ENCODE measurements at places on chromosomes 7 and 10.

DNA sequence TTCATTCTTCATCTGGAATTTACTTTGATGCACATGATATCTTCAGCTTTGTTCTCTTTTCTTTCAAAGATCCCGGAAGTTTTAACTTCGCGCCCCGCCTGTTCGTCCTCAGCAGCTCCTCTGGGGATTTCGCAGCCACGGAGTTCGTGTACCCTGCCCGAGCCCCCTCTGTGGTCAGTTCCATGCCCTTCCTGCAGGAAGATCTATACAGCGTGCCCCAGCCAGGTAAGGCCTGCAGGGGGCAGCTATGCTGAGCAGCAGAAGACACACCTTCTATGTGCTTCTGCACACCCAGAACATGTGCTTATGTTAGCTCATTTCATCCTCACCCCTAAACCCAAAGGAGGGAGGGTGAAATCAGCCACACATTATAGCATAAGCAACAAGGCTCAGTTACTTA, 79.7 kb upstream of the LYZL2 start:
- DNase-seq, result no peak

GRCh38 chr10:69716711-69717560, 84.8 kb upstream of the COL13A1 start:
- DNase-seq, result peak; percentile 59

DNA sequence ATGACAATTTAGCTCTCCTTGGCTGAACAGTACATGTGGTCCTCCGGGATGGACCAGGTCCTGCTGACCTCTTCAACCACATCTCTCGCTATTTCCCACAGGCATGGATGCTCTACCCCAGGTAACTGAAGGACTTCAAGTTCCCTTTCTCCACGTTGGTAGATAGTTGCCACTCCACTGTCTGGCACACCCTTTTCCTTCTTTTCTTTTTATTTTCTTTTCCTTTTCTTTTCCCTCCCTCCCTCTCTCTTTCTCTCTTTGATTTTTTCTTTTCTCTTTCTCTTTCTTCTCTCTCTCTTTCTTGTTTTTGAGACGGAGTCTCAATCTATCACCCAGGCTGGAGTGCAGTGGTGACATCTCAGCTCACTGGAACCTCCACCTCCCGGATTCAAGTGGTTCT, 2.8 kb upstream of the ACBD7 start:
- no peak for DNase-seq

- DNase-seq, result no peak
Measured at GRCh38 chr10:88437411-88437810, 145.7 kb downstream of the RNLS start.

DNA sequence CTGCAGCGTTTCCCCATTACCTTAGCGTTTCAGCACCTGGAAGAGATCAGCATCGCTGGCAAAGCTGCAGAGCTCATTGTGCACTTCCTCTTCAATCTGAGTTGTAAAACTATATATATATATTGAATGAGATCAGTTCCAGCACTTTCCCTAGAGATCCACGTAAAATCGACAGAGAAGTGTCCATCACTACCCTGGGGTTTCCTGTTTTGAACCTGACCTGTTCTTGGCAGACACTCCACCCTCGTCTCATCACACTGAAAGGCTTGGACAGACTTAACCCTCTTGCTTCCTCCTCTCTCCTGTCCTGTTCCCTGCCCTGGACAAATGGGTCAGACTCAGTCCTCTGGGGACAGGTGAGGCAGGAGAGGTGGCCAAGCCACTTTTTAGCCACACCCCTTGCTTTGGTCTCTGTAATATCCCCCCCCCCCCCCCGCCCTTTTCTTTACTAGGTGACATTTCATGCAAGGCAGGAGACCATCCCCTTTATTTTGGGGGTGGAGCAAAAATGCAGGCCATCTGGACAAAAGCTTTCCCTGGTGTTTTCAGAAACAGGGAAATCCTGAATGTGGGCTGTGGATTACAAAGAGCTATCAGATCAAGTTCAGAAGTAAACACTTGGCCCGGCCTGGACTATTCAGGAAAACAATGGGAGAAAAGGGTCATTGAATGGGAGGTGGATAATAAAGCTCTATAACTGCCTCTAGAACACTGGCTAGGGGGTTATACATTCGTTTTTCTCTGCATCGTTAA, 83.7 kb upstream of the KDM7A start:
- DNase-seq, result no peak

- no peak for DNase-seq
Measured at GRCh38 chr10:33240931-33241330, 93.5 kb downstream of the NRP1 start.

DNA sequence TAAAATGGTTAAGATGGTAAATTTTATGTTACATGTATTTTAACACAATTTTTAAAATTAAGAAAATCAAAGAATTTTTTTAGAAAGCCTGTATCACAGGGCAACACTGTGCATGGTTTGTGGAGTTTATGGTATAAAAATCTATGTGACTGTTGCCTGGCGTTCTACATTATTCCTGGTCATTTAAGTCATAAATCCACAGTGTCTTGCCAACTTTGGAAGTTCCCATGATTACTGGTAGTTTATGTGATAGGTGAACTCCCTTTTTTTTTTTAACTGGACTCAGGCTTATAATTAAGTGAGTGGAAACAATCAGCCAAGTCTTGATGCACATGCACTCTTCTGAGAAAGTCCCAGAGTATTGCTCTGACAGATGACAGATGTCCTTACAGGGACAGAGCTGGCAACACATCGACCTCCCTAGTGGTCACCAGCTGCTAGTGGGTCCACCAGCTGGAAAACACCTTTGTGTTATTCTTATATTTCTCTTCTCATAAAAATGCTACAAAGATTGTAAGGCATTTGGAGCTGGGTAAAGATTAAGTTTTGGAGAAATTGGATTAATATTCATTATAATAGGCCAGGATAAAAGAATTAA, 8.8 kb upstream of the STN1 start:
- no peak for DNase-seq

- no peak for DNase-seq
Measured at GRCh38 chr10:29621161-29621560, 13.6 kb downstream of the SVIL start.

DNA sequence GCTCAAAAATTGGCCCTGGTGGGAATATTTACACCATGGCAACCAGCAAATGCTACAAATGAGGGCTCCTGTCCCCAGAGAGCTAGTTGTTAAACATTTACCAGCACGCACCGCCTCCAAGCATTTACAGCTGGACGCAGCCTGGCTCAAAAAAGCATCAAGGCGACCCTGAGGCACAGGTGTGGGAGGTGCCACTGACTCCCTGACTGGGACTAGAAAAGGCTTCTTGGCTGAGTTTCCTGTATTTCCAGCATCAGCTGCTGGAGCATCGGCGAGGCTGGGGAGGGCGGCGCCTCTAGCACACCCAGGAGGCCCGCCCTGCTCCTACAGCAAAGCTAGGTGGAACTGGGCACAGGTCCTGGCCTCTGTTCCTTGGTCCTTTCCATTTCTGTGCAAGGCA, 43.5 kb upstream of the ZRANB1 start:
- no peak for DNase-seq

DNA sequence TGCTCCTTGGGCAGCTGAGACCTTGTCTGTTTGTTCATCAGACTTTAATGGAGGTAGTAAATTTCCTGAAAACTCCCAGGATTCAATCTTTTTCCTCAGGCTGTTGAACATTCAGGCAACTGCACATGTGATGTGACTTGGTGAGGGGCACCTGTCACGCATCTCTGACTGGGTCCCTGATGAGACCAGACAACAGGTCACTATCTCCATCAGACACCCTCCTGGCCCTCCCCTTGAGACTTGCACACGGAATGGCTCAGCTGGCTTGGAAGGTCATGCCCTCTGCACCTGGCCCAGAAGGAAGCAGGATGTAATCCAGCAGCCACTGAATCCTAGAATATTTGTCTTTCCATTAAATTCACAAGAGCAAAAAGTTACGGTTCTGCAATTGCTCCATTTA, 15.9 kb downstream of the AQP1 start:
- DNase-seq, result no peak

GRCh38 chr7:148485618-148486017, 104.9 kb upstream of the C7orf33 start:
- DNase-seq, result no peak

DNA sequence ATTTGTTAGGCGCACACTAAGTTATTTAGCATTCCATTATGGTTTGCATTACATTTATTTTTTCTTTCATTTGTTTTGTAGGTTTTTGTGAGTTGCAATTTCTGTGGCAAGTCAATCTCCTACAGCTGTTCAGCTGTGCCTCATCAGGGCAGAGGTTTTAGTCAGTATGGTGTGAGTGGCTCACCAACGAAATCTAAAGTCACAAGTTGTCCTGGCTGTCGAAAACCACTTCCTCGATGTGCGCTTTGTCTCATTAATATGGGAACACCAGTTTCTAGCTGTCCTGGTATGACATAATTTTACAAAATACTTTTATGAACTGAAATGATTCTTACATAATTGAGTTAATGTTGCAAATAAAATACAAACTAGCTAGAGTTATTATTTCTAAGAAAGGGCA, 29.5 kb downstream of the MIOS start:
- DNase-seq, result no peak

- DNase-seq, result no peak
Measured at GRCh38 chr10:32955299-32955772, 2.7 kb downstream of the ITGB1 start.

GRCh38 chr7:81173766-81174281, 255.0 kb upstream of the SEMA3C start:
- DNase-seq, result peak; percentile 35

GRCh38 chr7:111076205-111076604, 14.7 kb upstream of the LRRN3 start:
- no peak for DNase-seq

DNA sequence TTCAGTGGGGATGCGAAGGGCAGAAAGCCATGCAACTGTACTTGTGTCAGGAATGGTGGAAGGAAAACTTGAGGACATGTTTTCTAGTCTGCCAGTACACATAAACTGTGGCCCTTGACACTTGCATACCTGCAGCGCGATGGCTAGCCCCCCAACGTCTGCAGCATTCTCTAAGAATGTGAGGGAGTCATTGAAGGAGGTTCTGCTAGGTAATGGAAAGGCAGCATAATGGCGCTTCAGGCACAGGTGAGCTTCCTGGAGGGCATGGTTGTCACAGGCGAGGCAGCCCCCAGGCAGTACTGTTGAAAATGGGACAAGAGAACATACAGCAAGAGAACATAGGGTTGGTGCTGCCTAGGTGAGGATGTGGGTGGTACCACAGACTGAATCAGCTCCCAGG, 3.5 kb downstream of the LLCFC1 start:
- DNase-seq, result no peak

GRCh38 chr10:13555884-13556510, 27.2 kb upstream of the BEND7 start:
- DNase-seq, result no peak

DNA sequence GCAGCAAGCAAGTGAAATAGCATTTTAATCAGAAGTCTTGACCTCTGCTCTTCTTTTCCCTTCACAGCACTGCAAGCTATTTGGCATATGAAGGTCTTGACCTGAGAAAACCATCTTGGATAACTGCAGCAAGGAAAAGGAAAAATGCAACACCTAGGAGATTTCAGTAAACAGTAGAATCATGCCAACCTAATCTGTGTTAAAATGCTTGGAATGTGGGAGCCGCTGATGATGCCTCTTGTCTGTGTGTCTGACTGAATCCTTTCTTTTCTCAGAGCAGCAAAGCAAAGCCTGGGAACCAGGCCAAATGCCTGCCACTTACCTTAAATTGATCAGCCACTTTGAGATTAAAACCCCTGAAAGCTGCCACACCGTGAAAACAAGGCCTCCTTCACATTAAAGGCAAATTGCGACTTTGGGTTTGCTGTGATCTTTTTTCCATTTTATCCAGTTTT, 80.4 kb upstream of the CDK6 start:
- DNase-seq, result no peak

DNA sequence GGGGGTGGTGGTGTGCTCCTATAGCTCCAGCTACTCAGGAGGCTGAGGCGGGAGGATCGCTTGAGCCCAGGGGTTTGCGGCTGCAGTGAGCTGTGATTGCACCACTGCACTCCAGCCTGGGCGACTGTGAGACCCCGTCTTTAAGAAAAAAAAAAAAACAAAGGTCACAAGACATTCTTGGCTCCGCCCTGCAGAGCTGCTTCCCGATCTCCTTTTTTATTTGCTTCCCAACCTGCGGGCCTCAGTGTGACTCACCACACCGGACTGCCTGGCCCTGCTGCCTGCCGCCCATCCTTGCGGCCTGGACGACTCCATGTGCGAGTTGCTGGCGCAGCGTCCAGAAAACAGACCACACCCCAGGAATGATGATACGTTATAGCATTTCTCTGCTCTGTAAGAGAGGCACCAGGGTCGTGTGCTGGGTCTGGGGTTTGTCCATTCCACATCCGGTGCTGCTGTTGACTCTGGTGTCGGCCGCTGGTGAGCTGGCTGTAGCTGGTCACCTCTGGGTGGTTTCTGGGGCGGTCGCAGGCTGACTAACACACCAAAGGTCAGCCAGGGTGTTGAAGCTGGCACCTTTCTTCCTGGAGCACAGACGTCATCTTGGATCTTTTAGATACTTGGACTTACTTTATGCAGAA, 123.6 kb downstream of the TCF7L2 start:
- no peak for DNase-seq

- DNase-seq, result no peak
Measured at GRCh38 chr7:20112696-20113095, 104.5 kb downstream of the MACC1 start.

DNA sequence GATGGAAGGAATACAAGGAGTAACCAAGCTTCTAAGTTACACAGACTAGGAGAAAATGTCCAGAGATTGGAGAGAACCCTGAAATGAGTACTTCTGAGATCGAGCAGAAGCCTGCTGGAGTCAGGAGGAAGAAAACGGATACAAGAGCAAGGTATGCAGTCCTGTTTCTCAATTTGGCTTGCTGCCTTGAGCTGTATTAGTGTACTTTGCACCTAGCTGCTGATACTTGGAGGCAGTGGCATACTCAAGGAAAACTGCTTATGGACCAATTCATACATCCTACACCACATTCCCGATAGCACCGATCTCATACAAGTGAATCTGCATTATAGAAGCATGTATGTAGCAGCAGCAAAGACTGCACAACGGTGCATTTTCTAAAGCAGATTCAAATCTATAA, 14.4 kb downstream of the PIP4K2A start:
- DNase-seq, result no peak

DNA sequence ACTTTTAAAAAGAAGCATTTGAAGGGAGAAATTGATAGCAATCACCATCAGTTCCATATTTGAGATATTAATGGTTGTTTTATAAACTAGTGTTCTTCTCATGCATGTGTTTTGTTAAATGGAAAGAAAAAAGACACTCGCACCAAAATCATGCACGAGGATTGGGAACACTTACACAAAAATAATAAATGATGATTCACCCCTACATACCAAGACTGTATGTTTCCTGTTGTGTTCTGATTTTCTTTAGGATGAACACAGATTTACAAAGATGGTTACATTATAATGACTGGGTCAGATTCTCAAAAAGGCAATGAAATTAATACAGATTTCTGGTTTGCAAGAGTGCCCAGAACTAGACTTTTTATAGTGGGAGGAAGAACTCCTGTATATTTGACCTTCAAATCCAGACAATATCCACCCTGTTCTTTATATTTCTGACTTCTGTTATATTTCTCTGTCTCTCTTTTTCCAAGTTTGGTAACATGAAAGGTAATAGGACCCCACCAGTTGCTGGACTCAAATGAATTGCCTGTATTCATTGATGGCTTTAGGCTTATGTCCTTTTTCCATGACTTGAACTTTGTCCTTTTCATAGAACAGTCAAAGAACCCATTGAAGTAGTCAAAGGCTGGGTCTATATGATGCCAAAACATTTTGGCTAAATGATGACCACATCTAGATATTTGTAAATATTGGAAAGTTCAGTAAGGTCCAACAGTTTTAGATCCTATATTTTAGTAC, 54.4 kb downstream of the SEMA3A start:
- DNase-seq, result no peak
